ENCODE measurements at places on chromosomes 7 and 10. TPM values are rescaled to one million over a fixed set of nuclear protein-coding genes. Genes with fewer than 3 reads are reported as not detected.

DNA sequence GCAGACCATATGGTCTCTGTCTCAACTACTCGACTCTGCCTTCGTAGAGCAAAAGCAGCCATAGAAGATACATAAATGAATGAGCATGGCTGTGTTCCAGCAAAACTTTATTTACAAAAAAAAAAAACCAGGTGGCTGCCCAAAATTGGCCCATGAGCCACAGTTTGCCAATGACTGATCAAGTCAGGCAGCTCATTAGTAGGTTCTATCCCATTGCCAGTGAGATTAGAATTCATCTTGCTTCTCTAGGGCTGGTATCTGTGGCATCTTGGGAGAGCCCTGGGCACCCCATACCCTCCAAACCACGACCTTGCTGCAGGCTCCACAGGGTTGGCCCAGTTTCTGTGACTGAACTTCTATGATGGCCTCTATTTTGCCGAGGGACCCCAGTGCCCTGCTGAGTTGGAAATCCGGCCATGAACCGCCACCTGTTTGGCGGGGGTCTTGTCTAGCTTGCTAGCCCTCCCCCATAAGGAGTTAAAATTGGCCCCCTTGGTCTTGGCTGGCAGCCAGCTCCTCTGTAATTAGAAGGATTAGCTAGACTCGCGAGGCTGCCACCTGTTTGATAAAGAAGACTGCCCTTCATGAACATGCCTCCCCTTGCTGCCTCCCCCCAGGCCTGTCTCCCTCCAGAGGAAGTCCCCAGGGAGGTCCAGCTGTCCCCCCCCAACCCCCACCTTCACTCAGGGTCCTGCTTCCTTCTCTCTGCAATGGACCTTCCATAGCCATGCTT, 83.9 kb downstream of the CHN2 start:
- no peak for DNase-seq

DNA sequence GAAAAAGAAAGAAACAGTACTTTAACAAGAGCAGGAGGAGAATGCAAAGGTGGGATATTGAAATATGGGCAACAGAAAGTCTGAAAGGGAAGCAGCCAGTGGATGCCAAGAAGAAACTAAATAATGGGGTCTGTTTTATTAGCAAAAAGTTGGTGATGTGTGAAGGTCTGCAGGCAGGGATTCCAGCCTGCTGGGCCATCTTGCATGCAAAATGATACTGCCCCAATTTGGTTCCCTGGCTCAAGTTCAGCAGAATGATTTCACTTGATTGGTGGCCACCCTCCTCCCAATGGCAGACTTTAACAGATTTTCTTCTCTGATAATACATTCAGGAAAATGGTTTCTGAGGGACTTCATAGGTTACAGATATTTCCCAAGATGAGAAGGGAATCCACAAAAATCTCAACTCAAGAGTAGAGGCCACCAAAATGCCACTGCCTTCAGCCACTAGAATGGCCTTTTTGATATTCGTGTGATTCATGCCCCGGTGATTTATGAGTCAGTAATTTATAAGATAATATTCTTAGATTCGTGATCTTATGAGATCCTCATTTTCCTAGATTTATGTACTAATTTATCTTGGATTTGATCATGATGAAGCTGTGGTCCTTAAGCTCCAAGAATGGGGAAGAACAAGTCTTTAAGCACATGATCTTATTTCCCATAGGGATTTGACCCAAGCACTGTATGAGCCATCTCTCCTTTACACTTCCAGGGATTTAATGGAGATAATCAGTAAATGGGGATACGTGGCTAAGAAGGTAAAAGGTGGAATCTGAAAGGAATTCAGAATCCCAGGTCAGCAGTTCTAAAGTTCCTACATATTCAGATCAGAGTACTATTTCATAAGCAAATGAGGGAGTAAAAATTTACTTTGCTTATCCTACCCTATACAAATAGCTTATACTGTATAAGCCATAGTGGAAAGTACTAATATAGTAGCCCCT, 32.3 kb upstream of the ADD3 start:
- DNase-seq: no peak

DNA sequence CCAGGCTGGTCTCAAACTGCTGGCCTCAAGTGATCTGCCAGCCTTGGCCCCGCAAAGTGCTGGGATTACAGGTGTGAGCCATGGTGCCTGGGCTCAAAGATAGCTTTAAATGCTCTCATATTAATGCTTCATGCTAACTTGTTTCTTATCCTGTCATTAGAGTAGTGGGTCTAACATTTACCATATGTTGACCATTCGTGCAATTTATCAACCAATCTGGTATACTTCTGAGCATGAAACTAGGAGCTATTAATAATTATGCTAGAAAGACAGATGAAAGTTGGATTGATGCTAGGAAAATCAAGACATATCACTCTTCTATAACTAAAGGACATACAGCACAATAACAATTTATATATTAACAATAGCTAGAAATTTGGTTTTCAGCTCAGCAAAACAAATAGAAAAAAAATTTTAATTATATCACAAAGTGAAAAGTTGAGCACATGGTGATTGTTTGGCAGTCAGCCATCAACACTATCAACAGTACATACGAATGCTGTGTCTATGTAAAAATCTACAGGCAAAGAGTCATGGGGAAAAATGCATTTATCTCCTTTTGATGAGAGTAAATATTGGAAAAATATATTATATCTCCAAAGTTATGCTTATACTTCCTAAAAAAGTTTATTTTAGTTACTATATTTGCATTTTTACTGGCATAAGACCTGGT, 112.1 kb upstream of the ABCB5 start:
- DNase-seq: no peak

DNA sequence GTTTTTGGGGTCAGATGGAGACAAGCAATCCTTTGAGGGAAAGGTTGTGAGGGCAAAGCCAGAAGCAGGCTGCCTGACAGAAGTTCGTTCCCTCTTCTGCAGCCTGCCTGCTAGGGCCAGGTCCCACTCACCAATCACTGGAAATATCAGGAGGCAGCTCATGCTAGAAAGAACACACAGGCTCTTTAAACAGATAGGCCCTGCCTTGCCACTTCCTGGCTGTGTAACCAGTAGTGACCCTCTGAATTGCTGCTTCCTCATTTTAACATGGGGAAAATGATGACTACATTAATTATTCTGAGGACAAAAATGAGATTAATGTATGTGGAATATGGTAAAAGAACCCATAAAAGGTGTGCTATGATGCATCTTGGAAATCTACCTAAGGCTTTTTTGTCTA, 50.5 kb upstream of the MRLN start:
- no peak for DNase-seq

DNA sequence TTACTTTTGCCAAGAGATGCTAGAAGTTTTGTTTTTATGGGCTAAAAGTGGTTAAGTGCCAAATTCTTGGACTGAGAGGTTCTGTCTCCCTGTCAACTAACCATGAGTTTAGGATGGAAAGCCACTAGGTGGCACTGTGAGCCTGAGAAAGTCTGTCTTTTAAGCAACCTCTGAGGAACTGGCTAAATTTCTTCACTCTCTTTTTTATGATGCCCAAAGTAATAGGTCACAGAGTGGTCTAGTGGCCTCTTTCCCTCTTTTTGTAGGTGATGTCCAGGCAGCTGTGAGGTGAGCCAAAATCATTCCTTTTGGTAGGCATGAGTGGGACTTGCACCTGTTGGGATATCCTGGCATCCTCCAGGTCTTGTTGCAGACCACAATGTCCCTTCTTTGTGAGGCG, 56.8 kb downstream of the SND1 start:
- peak; percentile 69 for DNase-seq

- no peak for DNase-seq
These were observed 1.9 kb downstream of the HHEX start for GRCh38 chr10:92691591-92692079.

DNA sequence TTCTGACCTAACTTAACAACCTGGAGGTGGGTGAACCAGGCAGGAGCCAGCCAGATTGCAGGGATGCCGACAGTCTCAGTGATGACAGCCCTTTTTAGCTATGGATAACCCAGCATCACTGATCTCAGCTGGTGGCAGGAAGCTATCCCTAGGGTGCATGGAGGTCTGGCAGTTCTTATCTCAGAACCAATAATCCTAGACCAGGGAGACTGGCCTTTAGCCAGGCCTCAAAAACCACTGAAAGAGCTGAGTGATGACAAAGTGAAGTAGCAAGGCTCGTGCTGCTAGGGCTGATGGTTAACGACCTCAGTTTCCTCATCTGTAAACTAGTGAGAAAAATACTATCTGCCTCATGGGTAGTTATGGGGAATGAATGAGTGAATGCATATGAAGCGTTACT, 112.5 kb downstream of the RALA start:
- DNase-seq: no peak

- no peak for DNase-seq
These were observed 1567.3 kb upstream of the LRRTM3 start for GRCh38 chr10:65358565-65358964.

DNA sequence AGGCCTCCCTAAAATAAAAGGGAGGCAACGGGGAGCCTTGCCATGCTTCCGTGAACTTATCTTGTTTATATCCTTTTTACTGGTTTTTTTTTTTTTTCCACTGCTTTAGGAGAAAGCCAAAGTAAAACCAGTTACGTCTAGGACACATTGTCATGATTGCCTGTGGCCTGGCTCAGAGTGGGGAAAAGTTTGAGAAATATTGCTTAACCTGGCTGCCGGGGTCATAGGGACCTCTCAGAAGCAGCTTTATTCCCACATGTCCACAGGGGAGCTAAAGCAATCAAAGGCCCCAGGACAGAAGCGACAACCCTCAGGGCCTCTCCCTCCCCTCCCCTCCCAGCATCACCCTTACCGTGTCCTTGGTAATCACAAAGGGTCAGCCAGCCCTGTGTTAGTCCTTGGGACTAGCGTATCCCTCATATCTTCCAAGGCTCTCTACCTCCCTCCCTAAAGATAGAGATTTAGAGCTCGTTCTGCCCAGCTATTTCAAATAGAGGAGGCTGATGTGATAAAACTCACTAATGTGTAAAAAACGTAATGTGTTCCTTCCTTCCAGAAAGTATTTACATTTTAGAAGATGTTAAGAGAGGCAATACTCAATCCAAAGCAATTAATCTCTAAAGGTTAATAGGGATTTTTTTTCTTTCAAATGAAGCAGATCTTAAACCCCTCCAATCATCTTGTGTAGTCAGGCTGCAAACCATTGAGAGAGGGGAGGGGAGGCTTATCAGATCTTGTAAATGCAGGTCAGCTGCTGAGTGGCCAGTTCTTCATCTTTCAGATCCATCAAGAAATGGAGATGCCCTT, 64.8 kb upstream of the PRKAR2B start:
- DNase-seq: no peak

DNA sequence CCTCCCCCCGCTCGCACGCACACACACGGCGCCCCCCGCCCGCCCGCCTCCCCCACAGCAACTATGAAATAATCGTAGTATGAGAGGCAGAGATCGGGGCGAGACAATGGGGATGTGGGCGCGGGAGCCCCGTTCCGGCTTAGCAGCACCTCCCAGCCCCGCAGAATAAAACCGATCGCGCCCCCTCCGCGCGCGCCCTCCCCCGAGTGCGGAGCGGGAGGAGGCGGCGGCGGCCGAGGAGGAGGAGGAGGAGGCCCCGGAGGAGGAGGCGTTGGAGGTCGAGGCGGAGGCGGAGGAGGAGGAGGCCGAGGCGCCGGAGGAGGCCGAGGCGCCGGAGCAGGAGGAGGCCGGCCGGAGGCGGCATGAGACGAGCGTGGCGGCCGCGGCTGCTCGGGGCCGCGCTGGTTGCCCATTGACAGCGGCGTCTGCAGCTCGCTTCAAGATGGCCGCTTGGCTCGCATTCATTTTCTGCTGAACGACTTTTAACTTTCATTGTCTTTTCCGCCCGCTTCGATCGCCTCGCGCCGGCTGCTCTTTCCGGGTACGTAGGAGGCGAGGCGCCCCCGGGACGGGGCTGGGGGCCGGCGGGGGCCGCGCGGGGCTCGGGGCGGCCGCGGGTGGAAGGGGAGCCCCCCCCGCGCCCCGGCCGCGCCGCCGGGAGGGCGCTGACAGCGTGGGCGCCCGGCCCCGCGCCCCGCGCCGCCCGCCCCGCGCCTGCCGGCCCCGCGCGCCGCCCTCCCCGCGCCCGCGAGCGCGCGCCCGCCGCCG, 441 bp downstream of the BMI1 start:
- no peak for DNase-seq

GRCh38 chr7:70457482-70457881, 674.5 kb upstream of the GALNT17 start:
- no peak for DNase-seq

DNA sequence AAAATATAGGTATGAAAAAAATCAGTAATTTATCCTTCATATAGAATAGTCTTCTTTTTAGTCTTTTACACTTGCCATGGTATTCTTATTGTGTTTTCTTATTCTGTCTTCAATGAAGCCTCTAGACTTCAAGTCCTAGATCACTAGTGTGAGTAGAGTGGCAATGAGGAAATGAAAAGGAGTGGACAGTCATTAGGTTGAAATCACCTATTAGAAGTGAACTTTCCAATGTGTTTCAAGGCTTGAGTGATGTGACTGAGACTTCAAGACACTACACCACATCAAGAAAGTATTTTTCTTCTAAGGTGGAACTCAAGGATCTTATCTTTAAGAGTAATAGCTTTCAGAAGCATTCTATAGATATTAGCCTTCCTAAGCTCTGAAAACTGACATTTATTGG, 357.8 kb upstream of the MBL2 start:
- DNase-seq: no peak

- no peak for DNase-seq
These were observed 72.1 kb upstream of the LYZL2 start for GRCh38 chr10:30701451-30702173.

DNA sequence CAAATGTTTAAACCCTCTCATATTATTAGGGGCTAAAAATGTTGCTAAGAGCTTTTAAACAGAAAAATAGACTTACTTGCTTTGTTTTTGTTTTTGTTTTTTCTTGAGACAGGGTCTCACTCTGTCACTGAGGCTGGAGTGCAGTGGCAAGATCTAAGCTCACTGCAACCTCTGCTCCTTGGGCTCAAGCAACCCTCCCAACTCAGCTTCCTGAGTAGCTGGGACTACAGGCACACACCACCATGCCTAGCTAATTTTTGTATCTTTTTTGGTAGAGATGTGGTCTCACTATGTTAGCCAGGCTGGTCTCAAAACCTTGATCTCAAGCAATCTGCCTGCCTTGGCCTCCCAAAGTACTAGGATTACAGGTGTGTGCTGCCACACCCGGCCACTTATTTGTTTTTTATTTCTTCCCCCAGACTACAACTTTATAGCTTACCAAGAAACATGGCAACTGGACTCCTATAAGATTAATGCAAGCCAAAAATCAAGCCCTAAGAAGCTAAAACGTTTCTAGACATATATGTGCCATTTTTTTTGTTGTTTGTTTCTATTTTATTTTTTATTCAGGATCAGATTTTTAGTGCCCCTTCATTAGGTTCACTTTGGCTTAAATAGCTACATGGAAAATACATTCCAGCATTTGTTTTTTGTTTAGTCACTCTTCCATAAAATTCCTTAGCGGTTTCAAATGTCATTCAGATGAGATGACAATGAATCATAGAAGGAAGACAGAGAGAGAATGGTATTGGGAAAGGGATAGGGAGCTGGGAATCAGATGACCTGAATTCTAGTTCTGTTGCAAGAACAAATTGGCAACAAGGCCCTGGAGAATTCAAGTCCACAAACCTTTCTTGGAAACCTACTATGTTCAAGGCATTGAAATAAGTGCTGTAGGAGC, 163.4 kb upstream of the MKLN1 start:
- DNase-seq: no peak

The FBH1 gene
- polyA plus RNA-seq: 57.4 TPM

The ZNF92 gene
- polyA plus RNA-seq: 3.0 TPM

Measured in urinary bladder (tissue), 4 donors.